ENCODE measurements at places on chromosomes 7 and 10. TPM values are rescaled to one million over a fixed set of nuclear protein-coding genes. Genes with fewer than 3 reads are reported as not detected.

DNA sequence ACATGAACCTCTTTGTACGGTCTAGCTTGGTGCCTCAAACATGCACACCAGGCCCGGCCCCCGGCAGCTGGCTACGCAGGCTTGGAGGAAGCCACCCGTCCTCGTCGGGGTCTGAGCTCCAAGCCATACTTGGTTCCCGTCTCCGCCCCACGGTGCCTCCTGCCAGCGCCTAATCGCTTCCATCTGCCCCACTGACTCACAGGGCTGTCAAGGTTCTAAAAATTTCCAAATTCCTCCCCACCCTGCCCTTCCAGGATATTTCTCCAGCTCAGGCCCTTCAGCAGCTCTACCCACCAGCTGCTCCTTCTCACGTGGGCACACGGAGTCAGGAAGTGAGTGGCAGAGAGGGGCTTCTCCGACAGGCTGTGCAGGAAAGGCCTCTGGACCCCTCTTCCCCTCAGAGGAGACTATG, 38.8 kb downstream of the TMEM270 start:
- no peak for DNase-seq

DNA sequence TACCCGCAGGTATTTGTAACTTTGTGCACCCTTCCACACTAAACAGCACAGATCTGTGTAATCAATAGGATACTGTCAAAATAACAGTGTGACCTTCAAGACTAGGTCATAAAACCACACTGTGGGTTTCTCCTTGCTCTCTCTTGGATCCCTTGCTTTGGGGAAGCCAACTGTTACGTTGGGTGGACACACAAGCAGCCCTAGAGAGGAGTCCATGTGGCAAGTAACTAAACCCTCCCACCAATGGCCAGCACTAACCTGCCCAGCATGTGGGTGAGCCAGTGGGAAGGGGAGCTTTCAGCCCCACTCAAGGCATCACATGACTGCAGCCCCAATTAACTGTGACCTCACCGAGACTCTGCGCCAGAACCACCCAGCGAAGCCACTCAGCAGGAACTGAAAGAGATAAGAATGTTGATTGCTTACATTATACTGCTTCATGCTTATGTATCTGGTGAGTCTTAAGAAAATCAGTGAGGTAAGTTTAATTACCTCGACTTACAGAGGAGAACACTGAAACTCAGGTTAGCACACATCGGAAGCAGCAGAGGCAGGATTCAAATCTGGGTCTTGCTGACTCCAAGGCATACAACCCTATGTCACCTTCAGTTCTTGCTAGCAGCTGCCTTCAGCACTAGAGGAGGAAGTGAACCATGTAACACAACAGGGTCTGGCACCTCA, 9.4 kb upstream of the ZC3HAV1 start:
- DNase-seq = no peak

DNA sequence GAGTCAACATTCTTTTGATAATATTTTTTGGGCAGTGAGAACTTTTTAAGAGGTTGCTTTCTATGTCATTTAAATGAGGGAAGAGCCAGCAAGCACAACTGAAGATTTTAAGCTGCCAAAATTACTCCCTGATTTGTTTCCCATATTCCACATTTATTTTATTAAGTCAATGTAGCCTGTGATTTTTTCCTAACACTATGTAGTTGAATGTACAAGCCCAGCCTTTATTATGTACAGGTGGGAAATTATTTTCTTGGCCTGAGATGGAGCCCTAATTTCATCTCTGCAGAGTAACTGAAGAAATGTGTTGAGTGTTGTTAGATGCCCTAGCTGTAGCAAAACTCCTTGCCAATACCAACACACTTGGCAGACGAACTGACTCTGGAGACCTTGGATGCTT, 83.1 kb upstream of the MINDY3 start:
- no peak for DNase-seq

DNA sequence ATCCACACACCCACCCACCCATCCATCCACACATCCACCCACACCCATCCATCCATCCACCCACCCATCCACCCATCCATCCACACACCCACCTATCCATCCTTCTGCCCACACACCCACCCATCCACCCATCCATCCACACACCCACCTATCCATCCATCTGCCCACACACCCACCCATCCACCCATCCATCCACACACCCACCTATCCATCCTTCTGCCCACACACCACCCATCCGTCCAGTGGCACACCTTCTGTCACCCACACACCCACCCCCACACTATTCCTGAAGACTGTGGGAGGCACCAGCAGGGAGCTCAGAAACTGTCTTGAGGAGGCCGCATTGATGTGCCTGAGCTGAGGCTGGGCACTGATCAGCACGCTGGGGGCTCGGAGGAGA, 9.1 kb downstream of the TECPR1 start:
- no peak for DNase-seq

- no peak for DNase-seq
Measured at GRCh38 chr10:132417957-132418441, 21.0 kb downstream of the PWWP2B start.

DNA sequence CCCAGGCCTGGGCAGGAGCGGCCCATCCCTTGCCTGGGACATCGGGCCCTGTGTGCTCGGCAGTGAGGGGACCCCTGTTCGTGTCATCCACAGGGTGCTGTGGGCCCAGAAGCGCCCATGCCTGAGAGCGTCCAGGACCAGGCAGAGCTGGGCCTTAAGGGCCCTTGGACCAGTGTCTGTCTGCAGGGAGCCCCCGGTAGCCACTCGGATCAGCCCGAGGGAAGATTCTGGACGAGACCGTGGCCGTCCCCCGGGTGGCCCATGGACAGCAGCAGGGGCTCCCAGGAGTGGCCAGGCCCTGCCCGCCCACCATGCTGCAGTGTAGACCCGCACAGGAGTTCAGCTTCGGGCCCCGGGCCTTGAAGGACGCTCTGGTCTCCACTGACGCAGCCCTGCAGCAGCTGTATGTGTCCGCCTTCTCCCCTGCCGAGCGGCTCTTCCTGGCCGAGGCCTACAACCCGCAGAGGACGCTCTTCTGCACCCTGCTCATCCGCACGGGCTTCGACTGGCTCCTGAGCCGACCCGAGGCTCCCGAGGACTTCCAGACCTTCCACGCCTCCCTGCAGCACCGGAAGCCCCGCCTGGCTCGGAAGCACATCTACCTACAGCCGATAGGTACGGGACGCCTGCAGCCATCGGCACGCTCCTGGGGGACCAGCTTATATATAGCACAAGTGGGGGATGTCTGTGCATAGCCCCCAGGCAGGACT, 12.3 kb downstream of the AMZ1 start:
- DNase-seq = no peak

DNA sequence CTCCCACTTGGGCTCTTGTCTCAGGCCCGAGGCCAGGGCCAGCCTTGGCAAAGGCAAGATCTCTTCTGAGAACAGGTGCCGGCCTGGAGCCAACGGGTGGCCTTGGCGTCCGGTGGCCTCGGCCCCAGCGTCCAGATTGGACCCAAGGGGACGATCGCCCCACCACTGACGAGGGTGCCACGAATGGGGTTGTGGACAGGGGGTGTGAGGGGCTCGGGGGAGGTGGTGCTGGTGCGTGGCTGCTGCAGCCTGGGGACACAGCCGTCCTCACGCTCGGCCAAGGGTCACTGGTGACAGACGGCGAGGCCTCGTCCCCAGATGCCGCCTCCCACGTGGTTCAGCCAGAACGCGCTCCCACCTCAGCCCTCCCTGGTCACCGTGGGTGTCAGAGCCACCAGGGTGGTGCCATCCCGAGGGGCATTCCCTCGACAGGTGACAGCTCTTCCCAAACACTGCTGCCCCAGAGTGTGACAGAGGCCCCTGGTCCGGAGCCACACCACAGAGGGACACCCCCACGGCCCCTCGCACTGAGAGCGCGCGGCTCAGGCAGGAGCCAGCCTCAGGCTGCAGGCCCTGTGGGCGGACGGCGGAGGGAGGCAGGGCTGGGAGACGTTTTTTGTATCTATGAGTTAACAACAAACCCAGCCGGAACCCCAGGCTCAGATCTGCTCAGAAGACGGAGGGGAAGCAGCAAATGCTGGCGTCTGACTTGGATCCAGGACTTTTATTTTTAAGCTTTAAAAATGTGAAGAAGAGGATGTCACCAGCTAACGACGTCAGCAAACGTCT, 18.5 kb upstream of the CFAP46 start:
- no peak for DNase-seq

DNA sequence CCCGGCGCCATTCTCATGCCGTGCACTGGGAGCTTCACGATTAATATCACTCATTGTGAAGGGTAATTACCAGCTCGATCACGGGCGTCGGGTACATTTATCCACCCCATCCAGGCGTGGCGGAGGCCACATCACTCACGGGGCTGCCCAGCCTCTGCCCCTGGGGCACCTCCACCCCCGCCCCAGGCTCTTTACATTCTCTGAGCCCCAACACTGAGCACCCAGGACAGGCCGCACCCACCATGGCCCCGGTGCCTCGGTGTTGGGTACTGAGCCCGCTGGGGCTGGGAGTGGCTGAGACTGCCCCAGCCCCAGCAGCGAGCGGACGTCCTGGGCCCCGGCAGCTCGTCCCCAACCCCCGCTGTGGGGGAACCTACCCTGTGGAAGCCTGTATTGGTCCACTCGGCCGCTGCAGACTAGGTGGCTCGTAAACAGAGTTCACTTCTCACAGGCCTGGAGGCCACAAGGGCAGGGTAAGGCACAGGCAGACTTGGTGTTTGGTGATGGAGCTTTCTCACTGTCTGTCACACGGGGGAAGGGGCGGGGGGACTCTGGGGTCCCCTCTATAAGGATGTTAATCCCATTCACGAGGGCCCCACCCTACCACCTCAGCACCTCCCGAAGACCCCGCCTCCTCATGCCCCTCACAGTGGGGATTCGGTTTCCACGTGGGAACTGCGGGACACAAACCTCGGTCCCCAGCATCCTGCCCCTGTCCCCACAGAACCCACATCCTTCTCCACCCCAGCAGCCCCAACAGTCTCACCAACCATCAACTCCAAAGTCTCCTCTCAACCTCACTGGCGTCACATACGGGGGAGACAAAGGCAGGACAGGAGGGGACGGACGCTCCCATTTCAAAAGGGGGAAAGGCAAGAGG, 184.1 kb downstream of the ELFN1 start:
- peak; percentile 8 for DNase-seq

DNA sequence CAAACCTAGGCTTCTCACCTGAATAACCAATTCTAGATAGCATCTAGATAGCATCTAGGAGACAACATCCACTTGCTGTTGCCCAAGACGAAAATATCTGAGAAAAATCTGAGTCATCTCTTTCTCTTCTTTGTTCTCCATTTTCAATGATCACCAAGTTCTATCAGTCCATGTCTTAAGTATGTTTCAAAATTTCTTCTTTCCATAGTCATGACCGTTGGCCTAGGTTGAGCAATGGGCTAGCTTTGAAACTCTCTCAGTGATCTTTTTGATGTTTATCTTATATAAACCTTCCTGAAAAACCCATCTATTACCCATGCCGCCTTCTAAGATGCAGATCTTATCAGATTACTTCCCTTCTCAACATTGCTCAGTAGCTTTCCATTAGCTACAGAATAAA, 23.4 kb upstream of the CASD1 start:
- DNase-seq = no peak

DNA sequence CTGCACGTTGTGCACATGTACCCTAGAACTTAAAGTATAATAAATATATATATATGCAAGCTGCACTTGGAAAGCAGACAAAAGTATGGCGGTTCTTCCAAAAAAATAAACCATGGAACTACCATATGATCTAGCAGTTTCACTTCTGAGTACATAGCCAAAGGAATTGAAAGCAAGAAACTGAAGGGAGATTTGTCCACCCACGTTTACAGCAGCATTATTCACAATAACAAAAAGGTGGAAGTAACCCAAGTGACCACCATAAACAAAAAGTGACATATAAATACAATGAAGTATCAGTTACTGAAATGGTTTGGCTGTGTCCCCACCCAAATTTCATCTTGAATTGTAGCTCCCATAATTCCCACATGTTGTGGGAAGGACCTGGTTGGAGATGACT, 525.3 kb upstream of the CELF2 start:
- DNase-seq = no peak

AASS gene
- 34.7 TPM for total RNA-seq

AFAP1L2 gene
- total RNA-seq = 7.0 TPM

CTNNA3 gene
- total RNA-seq = 159 TPM
